HEK293T (cell line): ENCODE measurements at places on chromosomes 7 and 10.

GRCh38 chr10:119896937-119897770 is 4.6 kb downstream of the SEC23IP start:
- peak; percentile 40 for DNase-seq

DNA sequence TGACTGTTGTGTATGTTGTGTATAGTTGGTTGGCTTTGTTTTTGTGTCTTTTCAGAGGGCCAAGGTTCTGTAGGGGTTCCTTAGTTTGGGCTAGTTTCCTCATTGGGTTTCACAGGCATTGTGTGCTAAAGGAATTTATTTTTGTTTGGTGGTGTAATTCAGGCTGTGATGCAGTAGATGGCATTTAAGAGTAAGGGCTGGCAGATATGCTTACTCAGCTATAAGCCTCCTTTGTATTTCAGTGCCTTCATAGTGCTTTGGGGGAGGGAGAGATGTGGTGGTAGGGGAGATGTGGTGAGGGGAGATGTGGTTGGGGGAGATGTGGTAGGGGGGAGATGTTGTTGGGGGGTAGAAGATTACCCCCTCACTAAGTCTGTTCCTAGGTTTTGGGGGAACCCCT is 91.7 kb downstream of the SLC25A40 start:
- no peak for DNase-seq

DNA sequence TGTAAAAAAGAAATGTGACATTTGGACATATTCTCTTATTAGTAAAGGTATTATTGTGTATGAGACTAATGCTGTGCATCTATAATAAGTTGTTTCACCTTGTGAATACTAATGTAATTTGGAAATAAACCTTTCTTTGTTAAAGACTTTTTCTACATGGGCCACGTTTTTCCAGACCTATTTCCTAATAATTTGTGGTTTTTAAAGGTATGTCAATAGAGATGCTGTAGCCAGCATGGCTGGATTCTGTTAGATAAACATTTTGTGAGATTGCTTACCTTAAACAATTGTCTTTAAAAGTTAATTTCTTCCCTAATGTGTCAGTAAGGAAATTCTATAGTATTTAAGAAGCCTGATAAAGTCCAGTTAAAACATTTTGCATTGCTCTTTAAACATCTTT is 56.0 kb downstream of the KAT6B start:
- DNase-seq = no peak

DNA sequence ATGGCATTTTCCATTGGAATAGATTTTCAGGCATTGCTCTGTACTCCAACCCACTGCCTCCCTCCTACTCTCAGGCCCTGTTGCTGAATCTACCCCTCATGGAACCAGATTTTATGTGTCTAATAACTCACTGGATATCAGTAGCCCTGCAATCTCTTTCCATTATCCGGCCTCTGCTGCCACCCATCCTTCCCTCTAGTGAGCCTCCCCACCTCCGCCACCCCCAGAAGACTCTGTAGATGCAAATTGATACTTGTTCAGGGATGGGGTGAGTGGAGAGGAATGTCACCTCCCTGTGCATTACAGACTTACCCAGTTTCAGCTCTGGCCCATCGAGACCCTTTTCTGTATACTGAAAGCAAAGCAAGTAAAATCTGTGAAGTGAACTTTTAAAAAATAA is 52.3 kb upstream of the PHYHIPL start:
- no peak for DNase-seq

- DNase-seq = no peak
These were observed 341.2 kb downstream of the GLRX3 start for GRCh38 chr10:130477360-130477759.

DNA sequence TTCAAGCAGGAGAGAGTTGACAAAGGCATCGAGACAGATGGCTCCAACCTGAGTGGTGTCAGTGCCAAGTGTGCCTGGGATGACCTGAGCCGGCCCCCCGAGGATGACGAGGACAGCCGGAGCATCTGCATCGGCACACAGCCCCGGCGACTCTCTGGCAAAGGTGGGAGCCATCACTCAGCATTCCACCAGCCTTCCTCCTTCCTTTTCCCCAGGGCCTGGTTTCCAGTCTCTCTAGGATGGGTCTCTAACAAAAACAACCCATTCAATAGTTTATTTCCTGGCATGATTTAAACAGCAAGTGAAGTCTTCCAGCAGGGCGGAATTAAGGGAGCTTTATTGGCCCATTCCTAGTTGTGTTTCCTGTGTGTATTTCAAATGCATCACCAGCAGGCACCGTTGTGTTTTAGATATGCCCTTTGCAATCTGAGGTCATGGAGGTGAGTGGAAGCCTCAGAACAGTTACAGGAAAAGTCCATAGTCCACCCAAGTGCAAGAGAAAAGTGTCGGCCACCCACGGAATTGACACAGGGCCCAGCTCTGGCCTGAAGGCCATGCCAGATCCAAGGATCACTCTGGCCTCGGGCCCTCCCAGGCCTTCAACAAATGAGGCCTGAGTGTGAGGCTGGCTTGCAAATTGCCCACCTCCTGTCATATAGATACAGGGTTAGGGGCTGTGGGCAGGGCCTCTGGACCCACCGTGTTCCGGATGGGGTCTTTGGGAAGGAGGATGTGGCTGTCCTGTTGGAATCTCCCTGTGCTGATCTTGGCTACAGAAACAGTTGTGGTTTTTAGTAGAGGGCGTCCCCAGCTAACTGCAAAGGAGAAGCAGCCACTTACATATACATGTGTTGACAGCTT is 46.9 kb upstream of the TRIM8 start:
- DNase-seq = no peak

- no peak for DNase-seq
These were observed 25.1 kb downstream of the MRPS24 start for GRCh38 chr7:43844257-43844656.

GRCh38 chr7:26624839-26625238 is 239.6 kb downstream of the SKAP2 start:
- no peak for DNase-seq

DNA sequence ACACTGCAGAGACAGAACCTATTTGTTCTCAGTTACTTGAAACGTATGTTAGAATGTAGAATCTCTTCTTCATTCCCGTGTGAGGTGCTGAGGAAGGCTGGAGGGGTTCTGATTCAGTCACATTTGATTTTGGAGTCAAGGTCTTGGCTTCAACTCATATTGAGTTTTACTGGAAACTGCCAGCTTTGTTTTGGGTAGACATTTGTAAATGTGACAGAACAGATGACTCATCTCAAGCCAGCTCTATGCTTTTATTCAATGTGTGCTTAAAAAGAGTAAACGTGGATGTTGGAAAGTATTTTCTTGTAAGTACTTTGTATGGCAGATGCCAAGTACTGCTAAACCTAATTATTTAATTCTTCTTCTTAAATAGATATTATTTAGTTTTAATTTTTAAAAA is 780.8 kb upstream of the C7orf33 start:
- no peak for DNase-seq

GRCh38 chr7:2928256-2928612 is 84.1 kb upstream of the GNA12 start:
- no peak for DNase-seq

DNA sequence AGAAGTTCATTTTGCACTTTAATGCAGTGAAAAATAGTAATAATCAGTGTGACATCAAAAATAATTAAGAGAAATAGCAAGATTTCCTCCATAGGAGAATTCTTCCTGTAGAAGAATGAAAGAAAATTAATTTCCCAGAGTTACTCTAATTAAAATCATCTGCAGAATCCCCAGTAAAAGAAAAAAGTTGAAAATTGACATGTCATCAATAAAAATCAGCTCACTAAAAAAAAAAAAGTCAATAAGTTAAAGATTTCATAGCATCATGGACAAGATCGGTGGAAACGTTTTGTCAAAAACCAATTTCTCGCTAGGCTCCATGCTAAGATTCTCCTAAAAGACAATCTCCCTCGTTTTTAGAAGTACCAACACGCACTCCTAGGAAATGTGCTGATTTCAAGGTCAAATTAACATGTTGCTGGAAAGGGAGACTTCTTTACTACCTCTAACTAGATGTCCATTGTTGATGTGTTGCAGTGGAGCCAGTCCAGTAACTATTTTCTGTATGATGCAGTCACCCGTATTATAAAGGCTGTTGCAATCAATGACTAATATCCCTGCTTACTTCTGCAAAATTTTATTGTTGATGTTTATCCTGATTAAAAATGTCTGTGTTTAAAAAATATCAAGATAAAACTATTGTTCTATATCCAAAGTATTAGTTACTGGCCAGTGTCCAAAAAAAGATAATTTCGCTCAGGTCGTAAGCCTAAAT is 591.9 kb upstream of the MGMT start:
- no peak for DNase-seq

DNA sequence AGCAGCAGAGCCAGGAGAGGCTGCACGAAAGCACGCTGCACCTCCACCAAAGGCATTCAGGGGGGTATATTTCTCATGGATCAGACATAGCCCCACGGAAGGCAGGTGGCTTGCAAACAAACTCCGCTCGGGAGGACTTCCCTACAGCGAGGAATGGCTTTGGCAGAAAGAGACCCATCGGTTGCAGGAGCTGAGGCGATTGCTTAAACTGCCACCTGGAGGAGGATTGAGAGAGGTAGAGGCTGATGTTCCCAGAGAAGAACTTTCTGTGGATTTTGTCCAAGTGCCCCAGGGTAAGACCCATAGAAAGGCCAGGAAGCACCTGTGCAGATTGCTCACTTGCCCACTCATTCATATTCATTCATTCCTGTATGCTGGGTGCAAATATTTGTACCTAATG is 89.1 kb downstream of the NEUROD6 start:
- DNase-seq = no peak

DNA sequence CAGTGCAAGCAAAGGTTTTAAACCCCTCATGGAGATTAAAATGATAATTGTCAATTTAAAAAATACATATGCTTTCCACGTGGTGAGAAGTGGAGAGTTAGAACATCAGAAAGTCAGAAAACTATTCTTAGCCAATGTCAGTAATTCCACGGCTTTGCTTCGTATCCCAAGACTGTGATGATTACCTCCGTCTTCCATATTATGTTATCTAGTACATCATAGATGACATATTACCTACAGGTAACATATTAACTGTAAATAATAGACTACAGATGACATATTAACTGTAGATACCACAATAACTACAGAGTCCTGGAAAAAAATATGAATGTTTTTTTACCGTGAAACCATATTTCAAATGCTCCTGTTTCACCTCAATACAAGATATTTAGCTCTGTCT is 579.4 kb upstream of the PFKP start:
- DNase-seq = no peak

- DNase-seq = no peak
These were observed 68.3 kb upstream of the LYZL2 start for GRCh38 chr10:30697806-30698205.

DNA sequence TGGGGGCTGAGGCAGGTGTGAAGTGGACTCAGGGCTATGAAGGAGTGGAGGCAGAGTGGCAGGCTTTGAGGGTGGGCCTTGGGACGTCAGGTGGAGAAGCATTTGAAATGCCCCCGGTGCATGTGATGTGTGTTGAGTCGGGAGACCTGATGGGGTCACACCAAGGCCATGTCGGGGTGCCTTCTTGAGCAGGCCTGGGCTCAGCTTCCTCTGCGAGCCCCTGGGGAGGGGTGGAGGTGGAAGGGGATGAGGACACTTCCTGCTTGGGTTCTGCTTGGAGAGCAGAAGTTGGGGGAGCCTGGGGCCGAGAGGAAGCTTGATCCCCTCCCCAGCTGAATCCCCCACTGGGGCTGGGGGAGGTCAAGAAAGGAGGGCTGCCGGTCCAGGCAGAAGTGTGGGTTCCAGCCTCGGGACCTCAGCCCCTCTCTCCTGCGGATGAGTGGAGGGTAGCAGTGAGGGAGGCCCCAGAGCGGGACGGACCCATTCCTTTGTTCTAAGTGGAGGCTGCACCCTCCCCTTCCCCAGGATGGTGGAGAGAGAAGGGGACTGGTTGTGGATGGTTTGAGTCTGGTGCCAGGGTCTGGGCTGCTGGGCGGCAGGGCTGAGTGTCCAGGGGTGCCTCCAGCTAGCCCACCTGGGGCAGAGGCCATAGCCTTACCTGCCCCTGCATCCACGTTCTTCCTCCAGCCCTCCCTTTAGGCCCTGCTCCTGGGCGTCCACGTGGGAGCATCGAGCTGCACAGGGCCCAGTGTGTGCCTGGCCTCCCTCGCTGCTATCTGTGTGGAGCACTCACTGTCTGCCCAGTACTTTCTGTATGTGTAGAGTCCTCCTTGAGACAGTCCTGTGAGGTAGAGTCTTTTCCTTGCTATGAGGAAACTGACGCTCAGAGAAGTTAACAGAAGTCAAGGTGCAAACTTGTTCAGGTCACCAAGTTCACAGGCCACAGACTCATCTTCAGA is 36.7 kb downstream of the PRF1 start:
- DNase-seq = no peak

DNA sequence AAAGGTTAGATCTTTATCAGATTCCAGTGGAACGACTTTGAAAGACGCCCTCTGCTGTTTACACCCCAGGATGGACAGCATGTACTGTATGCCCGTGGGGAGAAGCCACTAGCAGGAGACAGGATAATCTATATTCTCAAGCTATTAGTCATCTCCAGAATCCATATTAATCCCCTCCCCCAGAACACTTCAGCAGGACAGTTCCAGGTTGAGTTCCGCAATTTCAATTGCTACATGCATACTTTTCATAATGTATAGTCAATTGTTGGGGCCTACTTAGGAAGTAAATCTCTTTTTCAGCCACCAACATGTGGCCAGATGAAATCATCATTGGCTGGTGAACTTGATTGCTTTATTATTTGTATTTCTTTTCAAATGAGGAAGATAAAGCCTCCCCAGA is 313.1 kb upstream of the SMIM30 start:
- no peak for DNase-seq

DNA sequence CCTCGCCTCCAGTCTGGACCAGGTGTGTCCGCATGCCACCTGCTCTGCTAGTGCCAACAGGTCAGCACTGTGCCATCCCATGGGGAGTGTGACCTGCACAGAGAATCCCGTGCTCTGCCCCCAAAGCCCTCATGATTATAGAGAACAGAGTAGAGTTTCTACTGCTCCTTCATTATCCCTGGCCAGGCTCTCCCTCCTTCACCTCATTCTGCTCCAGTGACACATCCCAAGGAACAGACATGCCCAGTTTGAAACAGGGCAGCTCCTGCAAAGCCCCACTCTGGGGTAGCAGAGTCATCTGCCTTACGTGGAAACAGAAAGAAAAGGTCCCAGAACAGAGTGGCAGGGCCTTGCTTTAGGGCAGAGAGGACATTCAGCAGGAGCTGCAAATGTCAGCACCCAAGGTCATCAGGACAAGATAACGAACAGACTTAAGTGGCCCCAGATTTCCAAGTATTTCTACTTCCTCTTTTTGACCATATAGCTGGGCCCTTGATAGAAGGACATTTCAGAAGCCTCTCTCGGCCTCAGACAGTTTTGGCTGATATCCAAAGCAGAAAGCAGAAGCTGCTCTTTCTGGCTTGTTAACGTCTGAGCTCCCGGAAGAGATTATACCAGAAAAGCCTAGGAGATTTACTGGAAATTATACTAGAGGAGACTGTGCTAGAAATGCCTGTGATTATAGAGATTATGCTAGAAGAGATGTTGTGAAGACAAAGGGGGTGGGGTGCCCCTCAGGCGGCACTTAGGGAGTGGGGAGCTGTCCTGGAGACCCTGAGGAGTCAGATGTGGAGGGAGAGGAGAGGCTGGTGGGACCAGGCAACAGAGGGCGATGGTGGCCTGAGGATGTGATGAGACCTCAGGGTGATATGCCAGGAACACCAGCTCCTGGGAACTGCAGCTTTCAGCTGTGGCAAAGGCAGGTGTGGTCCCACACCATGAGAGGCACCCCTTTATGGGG is 12.6 kb downstream of the TMEM176B start:
- no peak for DNase-seq
